ENCODE measurements at places on chromosomes 13 and 19.
A peak's percentile ranks its signal among the peaks of the same experiment; 100 is the strongest.

DNA sequence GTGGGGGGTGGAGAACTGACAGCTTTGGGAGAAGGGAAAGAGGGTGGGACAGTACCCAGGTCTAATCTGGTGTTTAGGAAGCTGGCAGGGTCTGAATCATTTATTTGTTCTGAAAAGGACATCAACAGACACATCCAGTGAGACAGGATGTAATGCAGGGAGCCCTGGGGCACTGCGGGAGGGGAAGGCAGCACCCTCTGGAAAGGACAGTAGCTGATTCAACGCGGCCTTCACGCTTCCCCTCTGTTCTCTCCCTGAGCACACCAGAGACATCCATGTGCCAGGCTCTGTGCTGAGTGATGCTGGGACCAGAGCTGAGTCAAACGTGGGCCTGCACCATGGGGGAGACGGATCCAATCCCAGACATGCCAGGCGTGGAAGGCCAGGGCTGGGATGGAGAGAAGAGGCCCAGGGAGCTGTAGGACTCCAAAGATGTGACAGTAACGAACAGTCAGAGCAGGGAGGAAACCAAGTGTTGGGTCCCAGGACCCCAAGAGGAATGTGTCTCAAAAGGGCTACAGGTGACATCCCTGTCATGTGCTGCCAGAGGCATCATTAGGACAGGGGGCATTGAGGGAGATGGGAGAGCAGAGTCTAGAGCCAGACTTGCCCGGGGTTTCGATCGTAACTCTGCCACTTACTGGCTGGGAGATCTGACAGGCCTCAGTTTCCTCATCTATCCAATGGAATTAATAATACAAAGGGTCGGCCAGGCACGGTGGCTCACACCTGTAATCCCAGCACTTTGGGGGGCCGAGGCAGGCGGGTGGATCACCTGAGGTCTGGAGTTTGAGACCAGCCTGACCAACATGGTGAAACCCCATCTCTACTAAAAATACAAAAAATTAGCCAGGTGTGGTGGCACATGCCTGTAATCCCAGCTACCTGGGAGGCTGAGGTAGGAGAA, 1.7 kb downstream of the ETFB start:
- DNase-seq = no peak

- no peak for DNase-seq
These were observed 20.3 kb upstream of the BCL3 start for GRCh38 chr19:44728178-44728577.

DNA sequence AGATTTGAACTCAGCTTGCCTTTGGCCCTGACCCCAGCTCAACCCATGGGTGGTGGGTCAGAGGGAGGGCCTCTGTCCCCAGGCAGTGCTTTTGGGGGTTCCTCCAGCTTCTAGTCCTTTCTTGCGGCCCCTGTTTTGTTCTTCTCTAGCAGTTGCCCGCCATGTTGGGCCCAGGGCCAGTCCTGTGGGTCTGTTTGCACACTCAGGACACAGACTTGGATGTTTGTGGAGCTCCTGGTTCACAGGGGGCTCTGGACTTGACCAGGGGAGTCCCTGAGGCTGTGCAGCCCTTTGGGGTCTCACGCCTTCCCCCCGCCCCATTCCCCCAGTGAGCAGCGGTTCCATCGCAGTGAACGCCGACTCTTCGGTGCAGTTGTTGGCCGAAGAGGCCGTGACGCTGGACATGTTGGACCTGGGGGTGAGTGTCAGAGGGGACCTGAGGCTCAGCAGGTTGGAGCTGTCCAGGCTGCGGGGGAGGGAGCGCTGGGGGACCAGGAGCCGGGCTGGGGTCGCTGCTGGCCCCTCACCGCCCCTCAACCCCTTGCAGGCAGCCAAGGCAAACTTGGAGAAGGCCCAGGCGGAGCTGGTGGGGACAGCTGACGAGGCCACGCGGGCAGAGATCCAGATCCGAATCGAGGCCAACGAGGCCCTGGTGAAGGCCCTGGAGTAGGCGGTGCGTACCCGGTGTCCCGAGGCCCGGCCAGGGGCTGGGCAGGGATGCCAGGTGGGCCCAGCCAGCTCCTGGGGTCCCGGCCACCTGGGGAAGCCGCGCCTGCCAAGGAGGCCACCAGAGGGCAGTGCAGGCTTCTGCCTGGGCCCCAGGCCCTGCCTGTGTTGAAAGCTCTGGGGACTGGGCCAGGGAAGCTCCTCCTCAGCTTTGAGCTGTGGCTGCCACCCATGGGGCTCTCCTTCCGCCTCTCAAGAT, 2.5 kb downstream of the ATP5F1D start:
- peak; percentile 75 for DNase-seq

DNA sequence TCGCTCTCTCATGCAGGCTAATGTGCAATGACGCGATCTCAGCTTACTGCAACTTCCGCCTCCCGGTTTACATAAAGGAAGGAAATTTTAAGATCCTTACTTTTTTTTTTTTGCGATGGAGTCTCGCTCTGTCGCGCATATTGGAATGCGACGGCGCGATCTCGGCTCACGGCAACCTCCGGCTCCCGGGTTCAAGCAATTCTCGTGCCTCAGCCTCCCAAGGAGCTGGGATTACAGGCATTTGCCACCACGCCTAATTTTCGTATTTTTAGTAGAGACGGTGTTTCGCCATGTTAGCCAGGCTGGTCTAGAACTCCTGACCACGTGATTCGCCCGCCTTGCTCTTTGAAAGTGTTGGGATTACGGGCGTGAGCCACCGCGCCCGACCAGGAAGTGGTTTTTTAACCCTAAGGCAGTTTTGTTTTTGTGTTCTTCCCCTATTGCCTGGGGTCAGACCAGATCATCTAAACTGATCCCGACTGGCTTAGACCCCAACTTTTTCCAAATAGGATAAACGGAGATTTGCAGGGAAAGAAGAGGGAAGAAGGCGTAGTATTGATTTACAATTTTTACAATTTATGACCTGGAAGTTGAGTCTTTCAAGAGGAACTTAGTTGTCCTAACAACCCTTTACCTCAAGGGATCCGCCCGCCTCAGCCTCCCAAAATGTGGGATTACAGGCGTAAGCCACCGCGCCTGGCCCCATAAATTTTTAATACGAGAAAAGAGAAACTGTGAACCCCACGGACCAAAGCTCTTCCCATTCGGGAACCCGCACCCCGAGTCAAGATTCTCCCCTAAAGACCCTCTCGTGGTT, 142.0 kb downstream of the ZNF737 start:
- DNase-seq = peak; percentile 2

- no peak for DNase-seq
These were observed 6.1 kb downstream of the LRFN3 start for GRCh38 chr19:35942235-35942634.

All from stimulated activated CD8-positive, alpha-beta memory T cell treated with anti-CD3 and anti-CD28 coated beads, Interleukin-7, amount 100 ng/mL, for 48 hours (primary cell).